Activated CD4-positive, alpha-beta T cell treated with anti-CD3 and anti-CD28 coated beads for 24 hours (primary cell): ENCODE measurements at places on chromosomes 5 and 9.
A peak's percentile ranks its signal among the peaks of the same experiment; 100 is the strongest.

- no peak for DNase-seq
Measured at GRCh38 chr9:19385786-19386501, 5.9 kb upstream of the RPS6 start.

GRCh38 chr9:8815931-8816330 lies 1016.4 kb upstream of the DMAC1 start:
- no peak for DNase-seq

DNA sequence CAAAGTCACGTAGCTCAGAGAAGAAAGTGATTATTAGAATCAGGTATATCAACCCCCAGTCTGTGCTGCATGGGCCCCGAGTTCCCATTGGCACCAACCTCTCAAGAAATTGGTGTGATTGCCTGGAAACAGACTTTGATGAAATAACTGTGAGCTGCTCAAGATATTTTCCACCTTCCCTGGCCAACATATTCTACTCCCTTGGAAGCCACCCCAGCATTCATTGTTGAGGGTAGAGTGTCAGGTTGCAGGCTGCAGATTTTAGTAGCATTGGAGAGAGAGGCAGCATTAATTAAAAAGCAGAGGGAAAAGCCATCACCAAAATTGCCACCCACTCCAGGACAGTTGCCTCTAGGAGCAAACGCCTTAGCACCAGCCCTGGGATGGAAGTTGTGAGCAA lies 154.2 kb upstream of the TNPO1 start:
- DNase-seq: no peak

- no peak for DNase-seq
Measured at GRCh38 chr5:148853868-148854267, 27.5 kb downstream of the ADRB2 start.

DNA sequence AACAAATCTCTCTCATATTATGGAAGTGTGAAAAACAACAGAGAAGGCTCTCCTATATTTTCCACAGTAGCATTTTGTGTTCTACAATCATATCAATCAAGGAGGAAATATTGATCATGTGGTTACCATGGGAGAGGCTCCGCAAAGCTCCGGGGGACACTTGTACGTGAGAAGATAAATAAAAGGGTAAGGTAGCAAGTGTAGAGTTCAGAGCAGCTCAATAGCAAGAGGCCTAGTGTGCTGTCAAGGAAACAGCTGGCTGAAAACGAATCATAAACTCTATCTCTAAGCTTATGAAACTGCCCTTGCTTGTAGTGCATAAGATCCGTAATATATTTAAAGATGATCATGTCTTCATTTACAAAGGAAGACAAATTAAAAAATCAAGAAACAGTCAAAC lies 57.5 kb downstream of the CDH18 start:
- DNase-seq: no peak

DNA sequence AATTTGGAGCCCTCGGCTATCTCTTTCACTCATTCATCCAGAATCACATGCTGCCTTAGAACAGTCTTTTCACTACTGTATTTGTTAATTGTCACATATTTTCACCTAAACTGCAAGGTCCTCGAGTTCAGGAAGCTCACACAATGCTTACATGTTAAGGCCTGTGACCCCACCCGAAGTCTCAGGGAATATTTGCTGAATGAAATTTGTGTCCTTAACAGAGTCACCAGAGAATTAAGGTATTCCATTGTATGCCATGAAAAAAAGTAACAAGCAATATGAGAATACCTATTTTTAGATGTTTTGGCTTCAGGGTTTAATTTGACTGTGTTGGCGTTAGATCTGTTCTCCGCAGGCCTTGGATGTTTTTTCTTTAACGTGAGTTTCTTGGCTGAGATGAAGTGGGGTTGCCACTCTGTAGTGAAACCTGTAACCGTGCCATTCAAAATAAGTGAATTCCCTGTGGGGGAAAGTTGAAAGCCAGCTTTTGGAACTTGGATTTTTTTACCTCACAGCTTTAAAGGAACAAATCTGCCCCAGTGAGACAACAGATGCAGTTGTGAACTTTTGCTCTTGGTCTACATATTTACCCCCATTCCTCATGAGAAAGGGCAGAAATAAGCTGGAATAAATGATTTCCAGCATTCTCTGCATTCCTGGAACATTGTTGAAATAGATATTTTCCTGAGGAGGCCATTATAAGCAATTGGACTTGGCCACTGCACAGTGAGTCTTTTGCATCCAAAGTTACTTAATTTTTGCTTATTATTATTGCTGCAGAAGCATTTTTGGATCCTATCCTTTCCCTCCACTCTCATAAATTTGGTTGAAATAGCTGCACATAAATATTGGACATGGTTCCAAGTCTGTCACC lies 35.9 kb upstream of the FBP1 start:
- no peak for DNase-seq

GRCh38 chr9:129834489-129835127 lies 467 bp downstream of the C9orf78 start:
- peak; percentile 21 for DNase-seq

DNA sequence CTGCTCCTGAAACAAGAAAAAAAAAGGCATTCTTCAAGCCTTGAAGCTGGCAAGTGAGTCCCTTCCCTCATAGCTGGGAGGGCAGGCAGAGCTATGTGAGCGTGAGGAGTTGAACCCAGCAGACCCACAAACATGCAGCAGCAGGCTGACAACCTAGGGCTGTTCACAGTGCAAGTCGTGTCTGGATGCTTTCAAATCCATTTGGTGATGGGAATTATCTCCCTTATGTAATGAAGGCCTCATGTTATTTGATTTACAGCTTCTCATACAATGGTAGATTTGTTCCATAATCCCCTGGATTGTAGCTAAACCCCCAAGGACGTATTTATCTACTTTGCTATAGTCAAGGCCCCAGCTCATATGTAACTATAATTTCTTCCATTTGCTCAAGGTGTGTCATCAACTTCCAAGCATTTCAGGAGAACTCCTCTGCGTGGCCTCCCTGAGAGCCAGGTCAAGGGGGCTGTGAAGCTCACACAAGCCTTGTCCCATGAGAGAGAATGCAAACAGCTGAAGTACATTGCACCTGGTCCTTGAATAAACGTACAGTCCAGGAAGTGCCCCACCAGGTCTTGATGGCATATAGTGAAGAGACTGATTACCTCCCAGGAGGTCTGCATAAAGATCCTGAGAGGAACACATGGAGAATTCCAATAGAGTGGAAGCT lies 124.8 kb upstream of the SLC1A3 start:
- DNase-seq: no peak

DNA sequence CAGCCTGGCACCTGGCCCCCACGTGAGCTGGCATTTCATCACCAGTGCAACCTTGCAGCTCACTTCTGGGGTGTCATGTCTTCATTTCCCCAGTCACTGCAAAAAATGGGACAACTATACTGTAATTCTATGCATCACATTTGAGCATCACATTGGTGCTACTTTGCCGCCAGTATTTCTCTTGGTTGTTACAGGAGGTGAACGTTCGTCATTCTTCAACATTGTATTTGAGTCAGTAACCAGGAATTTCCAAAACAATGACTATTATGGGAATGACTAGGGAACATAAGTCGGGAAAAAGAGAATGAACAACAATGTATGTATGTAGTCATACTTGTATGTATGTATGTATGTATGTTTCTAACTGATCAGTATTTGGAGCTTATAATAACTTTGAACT lies 1278.0 kb downstream of the EFNA5 start:
- no peak for DNase-seq

GRCh38 chr5:181198106-181198685 lies 6.8 kb downstream of the TRIM7 start:
- no peak for DNase-seq

DNA sequence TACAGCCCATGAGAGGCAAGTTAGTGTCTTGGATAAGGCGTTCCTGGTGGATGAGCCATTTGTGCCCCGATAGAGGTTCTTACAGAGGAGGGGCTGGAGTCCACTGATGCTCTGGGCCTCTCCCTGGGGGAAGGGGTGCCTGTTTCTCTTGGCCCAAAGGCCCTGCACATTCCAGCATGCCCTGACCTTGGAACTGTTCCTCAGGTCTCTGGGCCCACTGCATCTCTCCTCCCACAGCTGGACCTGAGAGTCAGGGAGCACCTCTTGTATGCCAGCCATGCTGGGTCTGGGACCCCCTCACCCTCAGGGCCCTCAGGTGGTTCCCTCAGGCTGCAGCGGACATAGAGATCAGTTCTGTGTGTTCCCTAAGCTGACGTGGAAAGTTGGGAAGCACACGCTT lies 26.4 kb downstream of the DAPK1 start:
- no peak for DNase-seq

DNA sequence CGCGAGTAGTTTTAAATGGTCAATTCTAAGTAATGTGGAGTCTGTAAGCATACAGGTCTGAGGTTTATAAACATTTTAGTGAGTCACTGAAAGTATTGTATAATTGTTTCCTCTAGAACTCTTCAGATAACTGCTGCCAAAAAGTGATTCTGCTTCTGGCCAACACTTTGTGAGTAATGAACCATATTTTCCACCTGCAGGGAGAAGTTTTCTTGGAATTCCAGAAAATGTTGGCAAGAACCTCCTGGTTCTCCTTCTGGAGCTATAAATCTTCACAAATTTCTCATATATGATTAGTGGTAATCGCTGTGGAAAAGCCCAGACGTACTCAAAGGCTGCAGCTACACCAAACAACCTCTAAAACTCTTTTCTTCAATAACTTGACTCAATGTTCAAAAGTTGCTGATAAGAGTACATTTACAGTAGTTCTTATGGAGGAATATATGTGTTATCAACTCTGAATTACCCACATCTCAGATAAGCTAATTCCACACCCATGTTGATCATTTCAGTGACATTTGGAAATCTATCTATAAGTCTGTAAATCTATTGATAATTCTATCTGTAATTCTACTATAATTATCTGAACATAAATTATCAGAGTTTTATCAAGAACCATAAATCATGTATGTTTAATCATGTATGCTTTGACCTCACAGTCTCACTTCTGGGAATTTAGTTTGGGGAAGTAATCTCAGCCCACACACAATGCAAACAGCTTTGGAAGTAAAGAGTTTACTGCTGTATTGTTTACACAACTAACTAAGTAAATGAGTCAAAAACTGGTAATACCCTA lies 74.1 kb downstream of the FNBP1 start:
- DNase-seq: no peak

GRCh38 chr5:55307383-55308253 lies at the start of the genes DHX29 and MTREX:
TSS of gene DHX29 (minus strand) at chr5:55307694. CDS start at chr5:55307573, 121 bp downstream.
TSS of gene MTREX (plus strand) at chr5:55307989. CDS start at chr5:55308014, 25 bp downstream.
- peak; percentile 80 for DNase-seq

DNA sequence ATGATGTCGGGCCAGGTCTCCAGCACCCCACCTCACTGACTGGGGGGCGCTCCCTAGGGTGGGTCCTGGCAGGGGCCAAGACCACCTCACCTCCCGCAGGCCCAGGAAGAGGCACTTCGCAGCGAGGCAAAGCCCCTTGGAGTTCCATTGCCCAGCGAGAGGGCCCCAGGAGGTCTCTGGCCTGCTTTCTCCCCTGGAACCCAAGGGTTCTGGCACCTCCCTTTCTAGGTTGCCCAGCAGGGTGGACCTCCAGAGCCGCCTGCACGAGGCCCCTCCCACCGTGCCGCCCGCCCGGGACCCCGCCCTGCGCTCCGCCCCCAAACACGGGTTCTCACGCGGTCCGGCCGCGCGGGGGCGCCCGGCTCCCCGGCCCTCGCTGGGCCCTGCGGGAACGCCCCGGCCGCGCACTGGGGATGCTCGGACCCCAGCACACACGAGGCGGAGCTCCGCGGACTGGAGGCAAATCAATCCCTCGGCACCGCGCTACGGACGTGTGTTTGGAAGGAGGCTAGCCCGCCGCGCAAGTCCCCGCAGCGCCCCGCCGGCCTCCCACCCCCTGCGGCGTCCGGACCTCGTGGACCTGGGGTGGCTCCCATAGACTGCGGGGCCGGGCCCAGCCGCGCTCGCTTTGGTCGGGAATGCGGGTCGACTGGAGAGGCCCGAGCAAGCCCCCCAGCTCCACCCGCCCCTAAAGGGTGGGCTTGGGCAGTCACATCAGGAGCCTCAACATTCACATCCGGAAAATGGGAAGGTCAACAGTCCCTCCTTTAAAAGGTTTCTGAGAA lies 99.5 kb upstream of the LMX1B start:
- DNase-seq: peak; percentile 29

GRCh38 chr5:104800440-104801048 lies 1238.0 kb upstream of the NUDT12 start:
- no peak for DNase-seq

- DNase-seq: no peak
Measured at GRCh38 chr5:125592856-125593255, 830.4 kb upstream of the GRAMD2B start.

- DNase-seq: no peak
Measured at GRCh38 chr9:37094751-37095150, 25.6 kb upstream of the ZCCHC7 start.

GRCh38 chr5:160930406-160930805 lies 78.4 kb upstream of the ATP10B start:
- DNase-seq: no peak

GRCh38 chr5:154506049-154506715 lies 28.2 kb upstream of the HAND1 start:
- no peak for DNase-seq

GRCh38 chr5:57174128-57174889 lies 450 bp downstream of the GPBP1 start:
- no peak for DNase-seq

- no peak for DNase-seq
Measured at GRCh38 chr9:2725898-2726649, 8.8 kb downstream of the KCNV2 start.

- no peak for DNase-seq
Measured at GRCh38 chr5:74044936-74045335, 418.9 kb downstream of the ARHGEF28 start.

DNA sequence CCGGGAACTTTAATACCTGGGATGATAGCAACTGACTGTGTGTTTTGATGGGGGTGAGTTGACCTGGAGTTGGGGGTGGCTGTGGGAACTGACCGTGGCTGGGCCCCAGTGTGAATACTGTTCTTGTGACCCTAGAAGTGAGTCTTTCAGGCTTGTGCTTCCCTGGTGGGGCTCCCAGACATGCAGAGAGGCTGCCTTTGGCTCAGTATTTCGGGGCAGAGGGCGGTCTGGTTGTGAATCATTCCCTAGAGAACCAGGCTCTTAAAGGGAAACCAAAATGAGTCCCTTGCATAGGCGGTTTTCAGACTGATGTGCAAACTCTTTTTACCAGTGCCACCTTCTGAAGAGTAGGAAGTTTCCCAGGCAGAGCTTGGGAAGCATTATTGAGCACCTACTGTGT lies 132.1 kb downstream of the MACROH2A1 start:
- no peak for DNase-seq

DNA sequence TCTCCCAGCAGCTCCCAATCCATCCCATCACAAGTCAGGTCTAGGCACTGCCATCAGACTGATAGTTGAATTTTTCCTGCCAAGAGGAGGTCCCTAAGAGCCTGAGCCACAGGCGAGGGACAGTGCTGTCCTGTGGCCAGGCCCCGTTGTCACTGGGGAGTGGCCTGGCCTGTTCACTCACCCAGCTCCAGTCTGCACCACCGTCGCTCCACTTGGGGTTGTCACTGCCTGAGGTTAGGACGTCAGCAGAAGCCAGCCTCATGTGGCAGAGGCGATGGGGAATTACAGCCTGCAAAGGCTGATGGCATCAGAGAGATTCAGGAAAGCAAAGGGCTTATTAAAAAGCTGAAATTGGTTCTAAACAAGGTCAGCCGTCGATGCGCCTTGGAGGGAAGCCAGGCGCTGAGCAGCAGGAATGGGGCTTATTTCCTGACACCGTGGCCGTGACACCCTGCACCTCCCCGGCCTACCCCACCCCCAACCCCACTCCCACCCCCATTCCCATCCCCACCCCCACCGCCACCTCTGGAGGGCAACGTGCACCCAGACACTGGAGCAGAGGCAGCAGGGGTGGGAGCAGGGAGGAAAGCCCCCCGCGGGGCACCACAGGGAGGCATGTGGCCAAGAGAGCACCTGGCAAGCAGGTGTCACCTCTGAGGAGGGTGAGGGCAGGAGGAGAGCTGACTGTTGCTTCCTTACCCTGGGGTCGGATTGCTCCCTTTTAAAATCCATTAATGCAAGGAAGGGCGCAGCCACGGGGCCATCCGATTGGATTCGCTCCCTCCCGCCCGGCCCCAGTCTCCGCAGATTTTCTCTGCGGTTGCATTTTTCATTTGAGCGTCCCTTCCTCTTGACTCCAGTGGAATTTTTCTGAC lies 3.1 kb upstream of the DBH start:
- no peak for DNase-seq
